Activated CD4-positive, alpha-beta T cell treated with anti-CD3 and anti-CD28 coated beads, Interleukin-2, amount 50 U/mL, for 24 hours (primary cell): ENCODE measurements at places on chromosomes 4 and X.

DNA sequence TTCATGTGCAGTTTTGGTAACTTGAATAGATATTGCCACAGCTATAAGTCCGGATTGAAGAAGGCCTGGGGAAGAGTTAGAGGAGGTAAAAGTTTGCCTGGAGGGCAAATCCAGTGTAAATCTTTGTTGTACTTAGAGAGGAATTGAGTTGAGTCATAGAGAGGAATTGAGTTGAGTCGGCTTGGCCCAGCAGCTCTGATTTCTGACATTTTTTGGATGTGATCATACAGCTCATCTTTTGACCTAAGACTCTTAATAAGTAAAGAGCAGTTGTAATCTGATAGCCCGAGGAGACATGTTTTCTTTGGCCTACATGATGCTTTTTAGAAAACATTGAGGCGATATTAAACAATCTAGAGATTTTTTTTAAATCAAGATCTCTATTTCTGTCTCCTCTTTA is 3.9 kb downstream of the KIT start:
- DNase-seq: no peak

GRCh38 chr4:45931154-45931553 is 192.7 kb downstream of the GABRG1 start:
- no peak for DNase-seq

- no peak for DNase-seq
Observed at GRCh38 chrX:74453178-74453577, 31.9 kb downstream of the SLC16A2 start.

DNA sequence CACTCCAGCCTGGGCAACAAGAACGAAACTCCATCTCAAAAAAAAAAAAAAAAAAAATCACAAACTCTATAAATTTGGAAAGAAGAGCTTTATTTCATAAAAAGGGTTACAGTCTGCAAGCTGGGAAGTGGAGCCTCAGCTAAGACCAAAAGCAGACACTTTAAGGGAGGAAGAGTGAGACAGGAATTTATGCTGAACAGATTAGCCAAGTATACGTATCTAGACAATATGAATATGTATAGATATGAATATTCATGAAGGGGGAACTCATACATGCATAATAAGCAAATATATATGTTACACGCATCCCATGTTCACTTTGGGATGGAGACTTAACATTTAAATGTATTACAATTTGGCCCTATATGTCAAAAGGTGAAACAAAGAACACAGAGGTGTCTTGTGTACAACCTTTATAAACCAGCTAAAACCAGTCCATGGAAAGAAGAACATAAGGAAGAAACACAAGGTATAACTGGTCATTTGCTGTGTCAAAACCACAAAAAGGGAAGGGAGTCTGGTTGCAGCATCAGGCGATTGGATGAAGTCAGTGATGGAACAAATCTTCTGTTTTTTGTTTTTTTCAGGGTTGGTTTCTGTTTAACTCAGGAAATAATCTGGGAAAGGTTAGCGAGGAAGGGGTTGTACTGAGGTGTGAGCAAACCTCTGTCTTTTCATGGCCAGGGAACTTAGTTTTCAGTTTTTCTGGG is 130.0 kb upstream of the MAOA start:
- DNase-seq: no peak

GRCh38 chr4:2364654-2365053 is 53.8 kb downstream of the ZFYVE28 start:
- DNase-seq: peak; percentile 36

GRCh38 chr4:142718981-142719380 is 127.1 kb downstream of the INPP4B start:
- DNase-seq: no peak
